ENCODE measurements at places on chromosomes 16 and 17. TPM values are rescaled to one million over a fixed set of nuclear protein-coding genes. Genes with fewer than 3 reads are reported as not detected.

DNA sequence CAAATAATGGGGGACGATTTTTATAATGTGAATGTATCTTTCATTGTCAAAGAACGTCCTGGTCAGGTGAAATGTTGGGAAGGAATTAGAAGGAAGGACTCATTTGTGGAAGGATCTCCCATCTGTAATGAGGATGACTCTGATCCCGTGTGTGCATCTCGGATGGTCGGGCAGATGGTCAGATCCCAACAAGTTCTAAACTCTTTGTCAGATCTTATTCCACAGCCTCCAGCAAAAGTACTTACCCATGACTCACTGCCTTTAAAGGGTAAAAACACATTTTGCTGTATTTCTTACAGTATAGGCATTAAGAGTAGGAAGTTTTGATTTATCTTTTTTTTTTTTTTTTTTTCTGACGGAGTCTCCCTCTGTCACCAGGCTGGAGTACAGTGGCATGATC is 539 bp upstream of the KRTAP4-8 start:
- DNase-seq: peak; percentile 85

DNA sequence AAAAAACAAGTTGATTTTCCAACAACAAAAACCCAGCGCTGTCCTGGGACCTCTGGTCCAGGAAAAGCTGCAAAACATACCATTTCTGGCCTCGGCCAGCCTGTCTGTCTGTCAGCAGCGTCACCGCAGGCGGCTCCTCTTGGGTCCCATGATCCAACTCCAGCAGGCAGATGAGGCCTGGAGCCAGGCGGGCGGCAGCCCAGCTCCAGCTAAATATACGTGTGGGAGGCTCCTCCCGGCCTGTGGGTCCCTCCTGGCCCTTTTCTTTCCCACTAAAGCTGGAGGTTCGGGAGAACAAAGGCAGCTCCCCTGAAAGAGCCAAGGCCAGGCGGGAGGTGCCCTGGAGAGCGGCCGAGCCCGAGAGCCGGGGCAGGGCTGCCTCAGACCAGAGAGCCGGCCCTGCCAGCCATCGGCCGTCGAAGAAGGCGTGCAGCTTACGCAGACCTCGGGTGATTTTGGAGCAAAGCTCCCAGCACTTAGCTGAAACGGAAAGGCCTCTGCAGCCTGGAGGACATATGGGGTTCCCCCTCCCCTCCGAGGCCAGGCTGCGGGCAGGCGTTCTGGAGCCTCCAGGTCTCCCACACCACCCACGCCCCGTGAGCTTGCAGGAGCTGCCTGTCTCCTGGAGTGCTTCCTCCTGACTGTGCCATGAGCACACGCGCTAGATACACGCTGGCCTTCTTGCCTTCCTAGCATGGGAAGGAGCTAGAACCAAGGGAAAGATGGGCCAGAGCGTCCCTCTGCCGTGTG is 19.9 kb upstream of the JPH3 start:
- peak; percentile 88 for DNase-seq

DNA sequence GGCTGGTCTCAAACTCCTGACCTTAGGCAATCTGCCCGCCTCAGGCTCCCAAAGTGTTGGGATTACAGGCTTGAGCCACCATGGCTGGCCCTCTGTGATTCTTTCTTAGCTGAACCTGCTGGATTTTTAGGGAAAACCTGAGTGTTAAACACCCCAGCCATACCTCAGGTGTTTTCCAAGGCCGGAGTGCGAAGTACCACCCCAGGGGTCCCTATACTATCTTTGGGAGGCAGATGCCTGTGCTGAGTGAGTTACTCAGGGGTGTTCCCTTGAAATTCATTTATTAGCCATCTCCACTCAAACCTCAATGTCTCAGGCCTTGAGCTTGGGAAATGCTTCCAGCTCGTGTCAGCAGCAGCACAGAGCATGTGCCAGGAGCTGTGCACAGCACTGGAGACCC is 432.7 kb downstream of the SLC39A11 start:
- no peak for DNase-seq

- peak; percentile 64 for DNase-seq
These were observed 214.3 kb upstream of the CDH11 start for GRCh38 chr16:65336160-65336559.

- no peak for DNase-seq
These were observed 4.0 kb downstream of the HIC1 start for GRCh38 chr17:2058586-2059546.

GRCh38 chr17:63331301-63332061 is 114.6 kb downstream of the CYB561 start:
- no peak for DNase-seq

- DNase-seq: peak; percentile 92
These were observed at the start of gene MMP2 for GRCh38 chr16:55478827-55479429. TSS of gene MMP2 (plus strand) at chr16:55479198. CDS start at chr16:55479480, 282 bp downstream.

GRCh38 chr17:78562734-78563133 is 14.5 kb downstream of the DNAH17 start:
- no peak for DNase-seq

The HOXB9 gene
- total RNA-seq: 2.3 TPM

The C1QL1 gene
- 8.2 TPM for total RNA-seq

The CDRT4 gene
- total RNA-seq: 0.49 TPM

The CDH5 gene
- total RNA-seq: not detected

The ALOX15B gene
- not detected for total RNA-seq
